ENCODE measurements at places on chromosomes 16 and 17.

DNA sequence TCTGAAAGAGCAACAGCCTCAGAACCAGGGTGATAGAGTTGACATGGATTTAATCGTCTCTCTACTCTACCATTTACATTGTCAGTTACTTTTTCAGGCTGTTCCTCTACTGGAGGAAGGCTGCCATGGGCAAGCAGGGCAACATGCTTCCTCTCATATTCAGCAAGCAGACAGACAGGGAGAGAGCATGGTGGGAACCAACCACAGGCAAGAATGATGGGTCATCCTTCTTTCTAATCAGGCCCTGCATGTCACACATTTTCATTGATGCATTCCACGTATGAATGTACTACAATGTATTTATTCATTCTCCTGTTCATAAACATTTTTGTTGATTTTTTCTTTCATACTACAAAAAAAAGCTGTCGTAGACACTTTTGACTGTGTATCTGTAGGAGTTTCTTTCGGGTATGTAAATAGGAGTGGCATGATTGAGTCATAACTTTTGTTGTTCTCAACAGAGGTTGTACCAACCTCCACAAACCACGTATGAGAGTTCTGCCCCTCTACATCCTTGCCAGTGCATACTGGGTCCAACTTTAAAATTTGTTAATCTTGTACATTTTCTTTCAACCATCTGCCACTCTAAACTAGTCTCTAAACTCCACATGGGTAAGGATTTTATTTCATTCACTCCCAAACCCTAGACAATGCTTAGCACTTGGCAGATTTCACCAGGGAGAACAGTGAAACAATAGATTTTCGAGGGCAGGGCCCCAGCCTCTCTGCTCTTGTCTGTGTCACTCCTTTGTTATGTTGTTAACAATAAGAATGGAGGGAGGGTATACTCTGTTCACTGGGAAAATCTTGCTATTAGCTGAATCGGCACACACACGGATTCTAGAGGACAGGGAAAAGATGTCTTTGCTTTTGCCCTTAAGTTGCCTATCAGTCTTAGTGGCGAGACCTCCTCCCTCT is 58.7 kb downstream of the CMC2 start:
- DNase-seq, result no peak

GRCh38 chr17:74875155-74875976 is 2.6 kb upstream of the FDXR start:
- DNase-seq, result no peak

DNA sequence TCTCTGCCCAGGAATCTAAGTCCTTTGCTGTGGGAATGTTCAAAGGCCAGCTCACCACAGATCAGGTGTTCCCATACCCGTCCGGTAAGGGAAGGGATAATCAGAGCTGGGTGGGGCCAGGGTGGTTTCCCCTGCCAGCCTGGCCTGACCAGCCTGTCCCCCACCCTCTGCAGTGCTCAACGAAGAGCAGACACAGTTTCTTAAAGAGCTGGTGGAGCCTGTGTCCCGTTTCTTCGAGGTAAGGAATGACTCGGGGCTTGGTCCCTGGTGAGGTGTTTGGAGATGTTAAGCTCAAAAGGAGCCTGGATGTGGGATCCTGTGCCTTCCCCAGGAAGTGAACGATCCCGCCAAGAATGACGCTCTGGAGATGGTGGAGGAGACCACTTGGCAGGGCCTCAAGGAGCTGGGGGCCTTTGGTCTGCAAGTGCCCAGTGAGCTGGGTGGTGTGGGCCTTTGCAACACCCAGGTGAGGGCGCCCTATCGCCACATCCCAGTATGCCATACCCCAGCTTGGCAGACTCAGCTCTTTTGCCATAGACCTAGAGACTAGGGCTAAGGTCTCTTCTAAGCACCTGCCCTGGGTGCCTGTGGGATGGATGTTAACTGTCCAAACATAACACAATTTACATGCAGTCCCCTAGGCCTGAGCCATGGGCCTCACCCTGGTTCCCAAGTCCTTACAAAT is 997 bp downstream of the ACADVL start:
- peak; percentile 81 for DNase-seq

DNA sequence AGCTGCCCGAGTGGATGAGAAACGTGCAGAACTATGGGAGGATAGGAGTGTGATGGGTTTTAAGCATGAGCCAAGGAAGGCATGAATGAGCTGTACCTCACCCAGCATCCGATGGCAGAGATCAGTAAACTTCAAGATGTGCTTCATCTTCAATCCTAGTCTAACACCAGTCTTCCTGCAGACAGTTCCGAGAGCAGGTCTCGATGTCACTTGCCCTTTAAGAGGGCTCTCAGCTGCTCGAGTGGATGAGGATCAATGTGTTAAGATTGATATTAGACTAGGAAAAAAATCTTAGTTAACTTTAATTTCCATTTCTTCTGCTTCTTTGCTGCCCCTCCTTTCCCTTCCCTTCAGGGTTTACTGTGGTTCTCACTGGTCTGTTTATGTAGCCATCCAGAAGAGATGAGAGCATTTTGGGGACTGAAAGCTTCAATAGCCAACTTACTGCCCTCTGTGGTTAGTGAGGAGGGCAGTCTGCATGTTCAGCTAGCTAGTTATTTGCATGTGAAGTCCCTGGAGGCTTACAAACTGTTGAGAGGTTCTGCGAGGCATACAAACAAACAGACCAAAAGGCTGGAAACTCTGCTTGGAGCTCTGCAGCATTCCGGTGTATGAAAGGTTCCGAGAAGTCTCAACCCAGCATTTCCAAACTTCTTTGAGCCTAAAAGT is 15.3 kb downstream of the KLHL36 start:
- DNase-seq, result no peak

DNA sequence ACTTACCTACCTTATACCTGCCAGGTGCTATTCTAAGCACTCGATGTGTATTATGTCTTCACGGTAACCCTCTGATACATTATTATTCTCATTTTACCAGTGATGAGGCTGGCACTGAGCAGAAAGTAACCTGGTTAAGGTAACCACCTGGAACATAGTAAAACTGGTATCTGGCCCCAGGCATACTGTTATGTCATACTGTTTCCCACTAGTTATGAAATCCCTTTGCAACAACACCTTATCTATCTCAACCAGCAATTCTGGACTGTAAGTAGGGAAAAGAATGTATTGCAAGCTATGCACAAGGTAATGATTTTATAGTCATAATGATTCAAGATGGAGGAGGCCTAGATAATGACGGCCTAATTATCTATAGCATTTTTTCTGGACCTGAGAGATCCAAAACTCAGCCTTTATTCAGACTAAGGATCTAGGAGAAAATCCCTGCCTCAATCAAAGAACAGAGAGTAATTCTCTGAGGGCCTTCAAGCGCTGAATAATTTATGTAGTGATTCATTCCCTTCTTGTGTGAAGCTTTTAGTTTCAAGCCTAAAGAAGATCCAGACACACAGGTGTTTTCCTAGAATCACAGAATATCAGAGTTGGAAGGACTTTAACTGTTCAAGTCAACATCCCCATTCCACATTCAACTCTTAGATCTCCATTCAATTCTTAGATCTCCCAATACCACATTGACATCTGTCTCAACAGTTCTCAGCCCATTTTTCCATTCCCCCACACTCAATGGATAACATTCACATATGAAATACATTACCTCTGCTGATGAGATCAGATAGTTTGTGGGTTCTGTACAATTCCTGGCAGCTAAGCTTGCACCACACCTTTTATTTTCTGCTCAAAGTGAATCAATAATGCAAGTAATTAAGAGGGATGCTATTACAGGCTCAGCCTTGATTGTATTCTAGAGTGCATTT is 14.9 kb upstream of the MMD start:
- no peak for DNase-seq

DNA sequence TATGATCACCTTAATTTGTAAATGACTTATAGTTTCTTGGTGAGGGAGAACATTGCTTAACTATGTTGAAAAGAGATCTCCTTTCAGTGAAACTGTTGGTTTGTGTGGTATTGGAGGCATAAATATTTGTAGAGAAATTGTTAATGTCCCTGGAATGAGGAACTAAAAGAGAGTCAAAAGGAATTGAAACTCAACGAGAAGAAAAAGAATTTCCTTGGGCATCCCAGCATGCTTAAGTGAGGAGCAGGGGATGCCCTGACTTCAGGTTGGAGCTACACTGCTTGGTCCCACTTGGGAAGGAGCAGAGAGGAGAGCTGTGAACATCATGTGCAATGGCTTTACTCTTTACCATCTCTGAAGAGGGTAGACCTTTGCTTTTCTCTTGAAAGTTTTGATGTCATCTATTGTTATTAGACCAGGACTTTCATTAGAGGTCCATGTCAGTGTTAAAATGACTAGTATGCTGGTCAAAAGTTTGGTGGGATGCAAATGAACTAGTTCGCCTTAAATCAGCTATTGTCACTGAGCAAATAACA is 21.7 kb downstream of the KRT23 start:
- DNase-seq, result no peak

DNA sequence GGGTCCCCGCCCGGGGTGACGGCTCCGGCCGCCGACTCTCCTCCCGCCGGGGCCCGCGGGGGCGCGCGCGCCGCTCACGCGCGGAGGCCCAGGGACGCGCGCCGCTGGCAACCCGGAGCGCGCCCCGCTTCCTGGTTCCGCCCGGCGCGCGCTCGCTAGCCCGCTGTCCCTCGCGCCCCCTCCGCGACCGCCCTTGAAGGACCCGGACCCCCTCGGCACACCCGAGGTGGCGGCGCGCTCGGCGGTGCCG is at the start of gene STAT5B:
Gene STAT5B (minus strand): TSS at position 33 of the 250 bp plus-strand sequence. CDS start 44,264 bp downstream, outside the sequence.
- peak; percentile 64 for DNase-seq

DNA sequence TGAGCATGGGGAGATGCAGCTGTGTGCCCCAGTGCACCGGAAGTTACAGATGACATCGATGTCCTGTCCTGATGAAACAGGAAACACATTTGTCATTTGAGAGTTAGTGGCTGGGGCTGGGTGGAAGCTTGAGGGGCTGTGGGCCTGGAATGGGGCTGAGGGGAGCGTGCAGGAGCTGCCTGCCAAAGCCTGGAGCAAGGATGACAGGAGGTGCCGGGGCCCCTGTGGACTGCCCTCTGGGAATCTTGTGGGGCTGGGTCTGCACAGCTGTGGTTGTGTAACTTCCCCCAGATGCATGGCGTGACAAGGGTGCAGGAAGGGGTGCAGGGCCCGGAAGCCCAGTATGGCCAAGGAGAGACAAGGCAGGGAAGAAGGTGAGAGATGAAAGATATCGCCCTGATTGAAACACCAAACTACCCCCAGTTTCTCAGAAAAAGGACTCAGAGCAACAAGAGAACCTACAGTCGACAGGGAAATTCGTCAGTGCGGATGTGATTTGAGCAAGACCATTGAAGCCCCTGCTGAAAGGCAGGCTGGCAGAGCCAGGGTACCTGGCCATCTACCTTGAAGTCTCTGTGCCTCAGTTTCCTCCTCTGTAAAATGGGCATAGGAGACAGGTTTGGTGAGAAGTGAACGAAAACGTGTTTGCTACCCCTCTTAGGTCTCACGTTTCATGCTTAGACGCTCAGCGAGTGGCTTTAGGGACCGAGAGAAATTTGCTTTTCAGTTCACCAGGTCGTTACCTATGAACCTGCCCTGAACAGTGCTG is 8.8 kb downstream of the MMP25 start:
- DNase-seq, result peak; percentile 53

DNA sequence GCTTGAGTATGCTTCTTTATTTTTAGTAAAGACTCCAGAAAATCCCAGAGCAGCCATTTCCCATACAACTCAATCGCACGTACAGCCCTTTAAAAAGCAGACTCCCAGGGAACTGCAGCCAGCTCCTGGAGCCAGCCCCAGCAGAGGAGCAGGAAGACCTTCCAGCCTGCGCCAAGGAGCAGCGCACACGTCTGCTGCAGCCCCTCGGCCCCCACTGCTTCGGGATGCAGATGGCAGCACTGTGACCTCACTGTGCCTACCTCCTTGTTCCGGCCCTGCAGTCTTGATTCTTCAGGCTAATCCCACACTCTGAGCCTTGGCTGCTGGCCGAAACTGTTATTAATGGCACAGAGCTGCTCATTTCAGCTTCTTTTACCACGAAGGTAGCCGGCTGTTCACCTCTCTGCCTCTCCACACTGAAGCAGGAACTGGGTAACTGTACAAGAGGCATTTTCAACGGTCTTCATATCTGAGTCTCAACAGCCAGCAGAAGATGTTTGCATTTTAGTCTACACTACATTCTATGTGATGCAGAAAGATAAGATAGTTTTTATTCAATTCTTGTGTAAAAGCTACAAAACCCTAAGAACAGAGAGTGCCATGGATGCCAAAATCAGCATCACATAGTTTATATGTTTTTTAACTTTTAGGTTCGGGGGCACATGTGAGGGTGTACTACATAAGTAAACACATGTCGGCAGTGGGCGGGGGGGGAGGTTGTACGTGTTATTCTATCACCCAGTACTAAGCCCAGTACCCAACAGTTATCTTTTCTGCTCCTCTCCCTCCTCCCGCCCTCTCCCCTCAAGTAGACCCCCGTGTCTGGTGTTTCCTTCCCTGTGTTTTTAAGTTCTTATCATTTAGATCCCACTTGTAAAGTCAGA is 130.9 kb downstream of the ANKRD11 start:
- no peak for DNase-seq

- no peak for DNase-seq
Measured at GRCh38 chr16:35506018-35506897, 2046.8 kb downstream of the TP53TG3F start.

GRCh38 chr16:56643080-56643778 is 4.8 kb downstream of the MT1A start:
- peak; percentile 91 for DNase-seq

GRCh38 chr16:86219655-86220445 is 290.5 kb upstream of the FOXF1 start:
- no peak for DNase-seq

DNA sequence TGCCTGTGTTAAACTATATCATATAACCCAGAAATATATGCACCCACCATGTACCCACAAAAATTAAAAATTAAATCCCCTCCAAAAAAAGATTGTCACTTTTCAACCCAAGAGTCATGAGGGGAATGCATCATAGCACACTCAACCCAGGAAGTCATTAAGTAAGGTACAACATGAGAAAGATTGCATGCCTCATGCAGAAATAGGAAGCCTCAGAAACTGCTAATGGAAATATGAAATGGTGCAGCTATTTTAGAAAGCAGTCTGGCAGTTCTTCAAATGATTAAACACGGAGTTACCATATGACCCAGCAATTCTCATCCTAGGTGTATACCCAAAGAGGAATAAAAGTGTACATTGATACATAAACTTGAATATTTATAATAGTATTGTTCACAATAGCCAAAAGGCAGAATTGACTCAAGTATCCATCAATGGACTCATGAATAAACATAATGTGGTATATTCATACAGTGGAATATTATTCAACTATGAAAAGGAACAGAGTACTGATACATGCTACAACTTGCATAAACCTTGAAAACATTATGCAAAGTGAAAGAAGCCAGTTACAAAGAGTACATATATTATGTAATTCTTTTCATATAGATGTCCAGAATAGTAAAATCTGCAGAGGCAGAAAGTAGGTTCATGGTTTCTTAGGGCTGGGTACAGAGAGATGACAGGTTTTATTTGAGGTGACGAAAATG is 70.4 kb downstream of the TMEM100 start:
- DNase-seq, result no peak

GRCh38 chr16:71867939-71868338 is 16.0 kb downstream of the ZNF821 start:
- no peak for DNase-seq

DNA sequence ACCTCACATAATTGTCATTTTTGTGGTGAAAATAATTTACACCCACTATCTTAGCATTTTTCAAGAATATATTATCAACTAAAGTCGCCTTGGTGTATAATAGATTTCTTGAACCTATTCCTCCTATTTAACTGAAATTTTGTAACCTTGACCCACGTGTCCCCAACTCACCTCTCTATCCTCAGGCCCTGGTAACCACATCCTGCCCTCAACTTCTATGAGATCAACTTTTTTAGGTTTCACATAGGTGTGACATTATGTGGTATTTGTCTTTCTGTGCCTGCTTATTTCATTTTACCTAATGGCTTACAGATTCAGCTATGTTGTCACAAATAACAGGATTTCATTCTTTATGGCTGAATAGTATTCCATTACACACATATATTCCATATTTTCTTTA is 73.0 kb upstream of the CNTNAP4 start:
- no peak for DNase-seq
